ENCODE measurements at places on chromosomes 12 and 14. TPM values are rescaled to one million over a fixed set of nuclear protein-coding genes. Genes with fewer than 3 reads are reported as not detected.
A peak's percentile ranks its signal among the peaks of the same experiment; 100 is the strongest.

- no peak for DNase-seq
Observed at GRCh38 chr12:93991829-93992461, 156.4 kb upstream of the PLXNC1 start.

GRCh38 chr12:69783365-69783764, 41.7 kb upstream of the MYRFL start:
- DNase-seq = no peak

DNA sequence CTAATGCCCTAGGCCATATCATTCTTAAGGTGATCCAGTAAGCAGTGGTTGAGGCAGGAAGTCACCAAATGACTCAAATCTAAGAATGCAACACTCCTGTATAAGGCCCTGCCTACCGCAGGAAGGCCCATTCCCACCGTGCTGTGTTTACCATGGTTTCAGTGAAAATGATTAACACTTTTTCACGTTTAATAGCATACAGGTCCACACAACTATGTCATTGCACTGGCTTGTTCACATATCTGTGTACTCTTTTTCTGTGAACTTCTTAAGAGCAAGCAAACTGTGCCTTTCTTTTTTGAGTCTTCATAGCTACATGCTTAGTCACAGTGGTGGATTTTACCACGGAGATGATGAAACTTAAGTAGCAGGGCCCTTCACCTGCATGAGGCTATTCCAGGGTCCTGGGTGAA, 214.9 kb downstream of the CNTN1 start:
- no peak for DNase-seq

DNA sequence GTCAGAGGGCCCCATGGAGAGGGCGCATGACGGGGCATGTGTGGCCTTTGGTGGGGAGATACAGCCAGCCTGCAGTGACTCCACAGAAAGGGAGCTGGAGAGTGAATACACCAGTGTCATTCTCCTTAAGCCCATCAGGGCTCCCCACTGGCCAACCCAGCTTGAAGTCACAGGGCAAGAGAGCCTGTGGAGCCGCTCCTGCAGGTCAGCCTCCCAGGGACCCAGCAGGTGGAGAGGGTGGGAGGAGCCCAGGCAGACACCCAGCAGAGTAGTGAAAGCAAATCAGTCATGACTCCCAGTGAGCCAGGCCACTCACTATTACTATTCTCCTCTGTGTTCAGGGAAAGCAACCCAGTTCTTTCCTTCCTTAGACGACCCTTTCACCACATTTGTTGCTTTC, 110.0 kb upstream of the CPM start:
- no peak for DNase-seq

- DNase-seq = peak; percentile 97
Observed at GRCh38 chr12:51972849-51973273, 21.4 kb downstream of the ACVR1B start.

DNA sequence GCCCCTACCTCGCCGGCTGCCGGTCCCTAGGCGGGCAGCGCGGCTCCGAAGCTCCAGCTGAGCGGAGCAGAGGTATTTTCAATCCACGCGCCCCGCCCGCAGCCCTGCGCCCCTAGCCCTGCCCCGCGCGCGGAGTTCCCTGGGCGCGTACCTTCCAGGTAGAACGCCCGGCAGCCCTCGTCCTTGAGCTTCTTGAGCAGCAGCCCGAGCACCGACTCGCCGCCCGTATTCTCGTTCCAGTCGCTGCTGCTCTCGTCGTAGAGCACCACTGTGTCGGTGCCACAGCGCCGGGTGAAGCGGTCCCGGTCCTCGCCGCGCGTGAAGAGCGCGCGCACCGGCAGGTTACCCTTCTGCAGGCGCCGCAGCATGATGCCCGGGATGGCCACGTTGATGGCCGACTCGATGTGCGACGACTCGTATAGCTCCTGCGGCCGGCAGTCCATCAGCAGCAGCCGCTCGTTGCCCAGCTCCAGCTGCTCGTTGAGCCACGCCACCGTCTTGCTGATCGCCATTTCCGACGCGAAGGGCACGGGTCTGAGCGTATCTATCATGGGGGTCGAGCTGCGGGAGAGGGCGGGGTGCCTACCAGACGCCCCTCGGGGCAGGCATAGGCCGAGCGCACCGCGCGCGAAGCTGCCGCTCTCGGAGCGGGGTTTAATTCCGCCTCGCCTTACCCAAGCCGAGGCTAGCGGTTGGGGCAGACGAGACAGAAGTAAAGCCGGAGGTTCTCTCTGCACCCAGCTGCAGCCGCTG, 636 bp downstream of the DUSP6 start:
- no peak for DNase-seq

SETD3 gene
- 53.1 TPM for total RNA-seq

SLC6A15 gene
- 0.24 TPM for total RNA-seq

DEGS2 gene
- total RNA-seq = not detected

CELA1 gene
- total RNA-seq = not detected

AGAP2 gene
- total RNA-seq = 0.24 TPM
